CD4-positive, alpha-beta T cell (primary cell): ENCODE measurements at places on chromosomes 1 and 21.

- no peak overlapping the region for H3K4me3 ChIP-seq
- no peak overlapping the region for H3K27ac ChIP-seq
- H3K4me1 ChIP-seq: no peaks in the 10 kb centered on the region
Measured at GRCh38 chr1:221100611-221101010, 221.4 kb downstream of the HLX start.

- H3K27me3 ChIP-seq: peaks cover 16% of the 10 kb centered on the region
- no peak overlapping the region for H3K27ac ChIP-seq
- no peak for DNase-seq
- H3K4me1 ChIP-seq: no peaks in the 10 kb centered on the region
Measured at GRCh38 chr1:99811075-99811474, 39.1 kb upstream of the AGL start.

- no peaks in the 10 kb centered on the region for H3K4me1 ChIP-seq
- H3K27me3 ChIP-seq: no peaks in the 10 kb centered on the region
- H3K27ac ChIP-seq: no peak overlapping the region
- no peak for DNase-seq
- H3K4me3 ChIP-seq: no peak overlapping the region
Measured at GRCh38 chr1:14686701-14687100, 88.2 kb downstream of the KAZN start.

- H3K27ac ChIP-seq: no peak overlapping the region
- H3K4me3 ChIP-seq: no peak overlapping the region
- no peaks in the 10 kb centered on the region for H3K36me3 ChIP-seq
- DNase-seq: no peak
Measured at GRCh38 chr1:3677484-3677883, 25.2 kb downstream of the TP73 start.

- no peak for DNase-seq
- no peaks in the 10 kb centered on the region for H3K4me1 ChIP-seq
- H3K36me3 ChIP-seq: no peaks in the 10 kb centered on the region
- H3K27me3 ChIP-seq: no peaks in the 10 kb centered on the region
- H3K4me3 ChIP-seq: no peak overlapping the region
- no peak overlapping the region for H3K27ac ChIP-seq
Measured at GRCh38 chr1:90387805-90388204, 329.3 kb downstream of the BARHL2 start.

GRCh38 chr1:185155600-185156287, 1.0 kb downstream of the TRMT1L start:
- DNase-seq: no peak
- no peaks in the 10 kb centered on the region for H3K36me3 ChIP-seq
- H3K4me3 ChIP-seq: peak overlapping the region; percentile 92
- peaks cover 16% of the 10 kb centered on the region for H3K4me1 ChIP-seq
- H3K27ac ChIP-seq: peak overlapping the region; percentile 92

DNA sequence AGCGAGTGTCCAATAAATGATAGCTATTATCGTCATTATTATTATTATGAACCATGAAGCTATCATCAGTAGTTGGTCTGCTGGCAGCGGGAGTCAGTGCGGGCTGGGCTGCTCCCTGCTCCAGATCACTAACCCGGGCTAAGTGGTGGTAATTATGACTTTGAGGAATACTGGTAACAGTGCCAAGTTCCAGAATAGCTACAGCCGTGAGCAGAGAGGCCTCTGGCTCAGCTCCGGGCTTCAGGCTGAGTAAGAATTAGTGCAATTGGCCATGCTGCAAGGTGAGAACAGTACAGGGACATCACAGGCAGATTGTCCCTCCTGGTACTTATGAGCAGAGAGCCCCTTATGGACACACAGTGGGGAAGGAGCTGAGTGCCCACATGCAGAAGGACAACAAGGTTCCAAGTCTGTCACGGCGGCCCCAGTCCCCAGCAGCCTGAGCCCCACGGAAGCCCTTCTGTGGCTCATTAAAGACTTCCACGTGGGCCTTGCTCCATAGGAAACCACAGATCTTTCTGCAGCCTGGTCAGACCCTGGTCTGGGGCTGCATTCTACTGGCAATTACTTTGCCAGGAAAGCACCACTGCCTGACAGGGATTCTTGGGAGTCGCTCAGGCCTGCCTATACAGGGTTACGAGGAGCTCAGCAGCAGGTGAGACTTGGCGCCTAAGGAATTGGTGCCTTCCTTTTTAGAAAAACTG, 235.1 kb downstream of the RRAGC start:
- no peak overlapping the region for H3K4me3 ChIP-seq
- no peaks in the 10 kb centered on the region for H3K27me3 ChIP-seq
- no peak for DNase-seq
- H3K27ac ChIP-seq: no peak overlapping the region

DNA sequence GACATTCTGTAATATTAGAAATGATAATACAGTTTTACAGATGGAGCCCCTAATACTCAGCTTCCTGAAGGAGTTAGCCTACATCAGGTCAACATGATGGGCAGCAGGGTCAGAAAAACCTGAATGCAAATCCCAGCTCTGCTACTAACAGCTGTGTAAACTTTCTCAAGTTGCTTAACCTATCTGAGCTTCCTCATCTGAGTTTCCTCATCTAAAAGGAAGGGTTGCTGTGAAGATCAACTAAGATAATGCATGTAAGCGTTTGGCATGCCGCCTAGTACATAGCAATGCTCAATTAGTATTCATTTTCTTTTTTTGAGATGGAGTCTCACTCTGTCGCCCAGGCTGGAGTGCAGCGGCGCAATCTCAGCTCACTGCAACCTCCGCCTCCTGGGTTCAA, 18.4 kb upstream of the DESI2 start:
- no peaks in the 10 kb centered on the region for H3K27me3 ChIP-seq
- H3K27ac ChIP-seq: no peak overlapping the region
- no peaks in the 10 kb centered on the region for H3K36me3 ChIP-seq

GRCh38 chr1:22754106-22754768, 43.6 kb downstream of the EPHB2 start:
- DNase-seq: no peak
- H3K4me1 ChIP-seq: no peaks in the 10 kb centered on the region
- no peak overlapping the region for H3K27ac ChIP-seq
- H3K4me3 ChIP-seq: no peak overlapping the region

DNA sequence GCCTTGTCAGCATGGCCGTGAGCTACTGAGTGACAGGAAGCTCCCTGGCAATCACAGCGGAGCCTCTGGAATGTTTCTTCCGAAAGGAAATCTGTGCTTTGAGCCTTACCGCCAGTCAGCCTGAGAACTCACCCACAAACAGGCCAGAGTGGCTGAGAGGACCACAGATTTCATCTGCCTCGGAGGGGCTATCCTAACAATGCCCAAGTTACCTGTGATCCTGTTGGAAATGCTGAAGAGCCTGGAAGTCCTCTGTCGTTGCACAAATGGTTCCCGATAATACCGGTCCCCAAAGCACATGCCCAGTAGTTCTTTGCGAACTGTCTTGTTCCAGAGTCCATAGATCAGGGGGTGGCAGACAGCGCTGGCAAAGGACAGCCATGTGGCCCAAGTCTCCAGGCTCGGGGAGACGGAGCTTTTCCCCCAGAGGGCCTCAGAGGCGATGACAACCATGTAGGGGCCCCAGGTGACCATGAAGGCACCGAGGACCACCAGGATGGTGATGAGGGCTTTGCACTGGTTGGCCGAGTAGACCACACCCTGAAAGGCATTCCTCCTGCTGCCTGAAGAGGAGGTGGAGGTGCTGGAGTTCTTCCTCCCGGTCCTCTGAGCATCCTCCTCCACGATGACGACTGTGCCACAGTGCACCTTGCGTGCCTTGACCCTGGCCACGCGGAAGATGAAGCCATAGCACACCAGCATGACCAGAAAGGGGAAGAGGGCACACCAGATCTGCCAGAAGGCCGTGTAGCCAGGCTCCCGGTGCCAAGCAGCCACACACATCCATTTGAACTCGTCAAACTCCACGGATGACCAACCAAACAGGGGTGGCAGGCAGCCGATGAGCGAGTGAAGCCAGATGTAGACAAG, 40.2 kb downstream of the GPR161 start:
- H3K4me3 ChIP-seq: no peak overlapping the region
- no peaks in the 10 kb centered on the region for H3K4me1 ChIP-seq
- no peak for DNase-seq
- no peaks in the 10 kb centered on the region for H3K36me3 ChIP-seq
- no peak overlapping the region for H3K27ac ChIP-seq

- H3K4me1 ChIP-seq: no peaks in the 10 kb centered on the region
- H3K27me3 ChIP-seq: no peaks in the 10 kb centered on the region
- H3K36me3 ChIP-seq: no peaks in the 10 kb centered on the region
- H3K27ac ChIP-seq: no peak overlapping the region
Measured at GRCh38 chr21:42478504-42478903, 17.5 kb downstream of the RSPH1 start.

GRCh38 chr1:57007948-57008347, 42.1 kb upstream of the C8B start:
- no peak overlapping the region for H3K27ac ChIP-seq
- no peaks in the 10 kb centered on the region for H3K36me3 ChIP-seq
- DNase-seq: no peak
- no peaks in the 10 kb centered on the region for H3K4me1 ChIP-seq

DNA sequence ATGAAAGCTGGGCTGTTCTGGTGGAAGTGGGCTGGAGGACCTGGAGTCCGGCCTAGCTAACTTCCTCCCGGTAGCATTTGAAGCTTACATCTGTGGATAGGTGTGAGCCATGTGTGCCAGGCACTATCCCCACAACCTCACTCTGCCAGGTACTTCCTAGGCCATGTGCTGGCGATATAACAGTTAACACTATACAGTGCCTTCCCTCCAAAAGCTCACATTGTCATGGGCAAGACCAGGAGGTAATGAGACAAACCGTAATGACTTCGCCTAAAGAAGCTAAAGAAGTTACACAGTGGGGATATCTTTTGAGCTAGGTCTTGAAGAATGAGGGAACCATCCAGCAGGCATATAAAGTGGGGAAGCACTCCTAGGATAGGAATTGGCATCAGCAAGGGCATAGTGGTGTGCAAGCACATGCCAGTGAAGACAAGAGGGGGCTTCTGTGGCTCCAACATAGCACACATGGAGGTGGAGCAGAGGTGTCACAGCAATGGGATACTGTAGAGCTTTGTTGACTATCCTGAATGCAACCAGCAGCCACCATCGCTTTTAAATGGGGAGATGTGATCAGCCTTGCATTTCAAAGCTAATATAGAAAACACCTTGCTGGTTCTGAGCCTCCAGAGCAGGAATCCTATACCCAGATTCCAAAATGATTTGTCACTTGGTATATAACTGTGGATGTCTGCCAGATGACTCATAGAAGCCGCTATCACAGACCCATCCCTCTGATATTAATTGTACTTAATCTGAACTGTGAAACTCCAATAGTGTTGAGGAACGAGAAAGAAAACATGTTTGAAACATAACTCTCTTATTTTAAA, 466.3 kb downstream of the LMO4 start:
- DNase-seq: no peak
- no peaks in the 10 kb centered on the region for H3K36me3 ChIP-seq
- no peak overlapping the region for H3K27ac ChIP-seq
- H3K4me1 ChIP-seq: no peaks in the 10 kb centered on the region

GRCh38 chr1:37717631-37718030, 25.3 kb downstream of the CDCA8 start:
- no peaks in the 10 kb centered on the region for H3K36me3 ChIP-seq
- DNase-seq: no peak
- no peak overlapping the region for H3K27ac ChIP-seq
- no peaks in the 10 kb centered on the region for H3K27me3 ChIP-seq
- no peak overlapping the region for H3K4me3 ChIP-seq
- no peaks in the 10 kb centered on the region for H3K4me1 ChIP-seq

DNA sequence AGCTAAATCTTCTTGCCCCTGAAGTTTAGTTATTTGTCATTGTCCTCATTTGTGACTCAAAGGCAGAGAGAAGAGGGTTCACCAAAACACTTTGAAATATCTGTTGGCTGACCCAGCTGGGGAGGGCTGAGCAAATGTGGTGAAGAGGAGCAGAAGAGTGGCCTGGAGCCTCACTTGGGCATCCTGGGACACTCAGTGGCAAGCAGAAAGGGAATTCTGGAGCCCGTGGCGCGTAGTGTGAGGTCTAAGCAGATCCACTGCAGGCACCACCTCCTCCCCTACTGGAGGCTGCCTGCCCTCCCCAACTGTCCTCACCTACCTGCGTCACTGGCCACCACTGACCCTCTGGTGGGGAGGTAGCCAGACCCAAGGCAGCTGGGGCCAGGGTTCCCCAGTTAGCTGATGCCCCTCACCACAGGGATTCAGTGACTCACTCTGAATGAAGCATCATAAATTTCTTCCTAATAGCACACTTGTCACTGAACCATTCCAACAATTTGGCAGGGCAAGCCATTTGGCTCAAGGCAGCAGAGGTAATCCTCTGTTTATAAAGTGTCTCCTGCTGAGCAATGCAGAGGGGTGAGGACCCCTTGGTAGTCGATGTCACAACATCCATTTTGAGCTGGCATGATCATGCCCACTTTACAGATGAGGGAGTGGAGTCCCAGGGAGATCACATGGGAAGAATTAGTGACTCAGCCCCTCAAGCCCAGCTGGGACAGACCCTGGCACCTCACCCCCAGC, 80.3 kb downstream of the NENF start:
- DNase-seq: no peak
- H3K36me3 ChIP-seq: no peaks in the 10 kb centered on the region
- no peak overlapping the region for H3K4me3 ChIP-seq
- peaks cover 12% of the 10 kb centered on the region for H3K4me1 ChIP-seq
- H3K27ac ChIP-seq: no peak overlapping the region

GRCh38 chr1:205993068-205993467, 10.1 kb downstream of the RAB7B start:
- H3K27ac ChIP-seq: no peak overlapping the region
- no peak overlapping the region for H3K4me3 ChIP-seq
- no peak for DNase-seq
- H3K4me1 ChIP-seq: no peaks in the 10 kb centered on the region

- H3K27me3 ChIP-seq: no peaks in the 10 kb centered on the region
- H3K4me1 ChIP-seq: peaks cover 13% of the 10 kb centered on the region
- H3K36me3 ChIP-seq: peaks cover 8% of the 10 kb centered on the region
- no peak for DNase-seq
- H3K4me3 ChIP-seq: no peak overlapping the region
Measured at GRCh38 chr1:91791691-91792488, 94.1 kb downstream of the TGFBR3 start.

- no peak overlapping the region for H3K27ac ChIP-seq
- DNase-seq: no peak
- H3K4me1 ChIP-seq: no peaks in the 10 kb centered on the region
- no peaks in the 10 kb centered on the region for H3K27me3 ChIP-seq
- H3K4me3 ChIP-seq: no peak overlapping the region
Measured at GRCh38 chr1:221815660-221816059, 73.8 kb upstream of the DUSP10 start.

- no peak overlapping the region for H3K27ac ChIP-seq
- no peaks in the 10 kb centered on the region for H3K27me3 ChIP-seq
- H3K4me1 ChIP-seq: no peaks in the 10 kb centered on the region
- DNase-seq: no peak
- H3K36me3 ChIP-seq: peaks cover 65% of the 10 kb centered on the region
Measured at GRCh38 chr21:37155186-37155585, 82.1 kb downstream of the TTC3 start.
